ENCODE measurements at places on chromosomes 5 and 9. TPM values are rescaled to one million over a fixed set of nuclear protein-coding genes. Genes with fewer than 3 reads are reported as not detected.

The CATSPER3 gene
- 0.68 TPM for total RNA-seq

The UGT3A2 gene
- total RNA-seq: not detected

The CCL21 gene
- total RNA-seq: not detected

- no peak for DNase-seq
These were observed 255.7 kb upstream of the PPP1R2B start for GRCh38 chr5:156594406-156594805.
